BE2C (cell line): ENCODE measurements at places on chromosomes 4 and X.

- no peak for DNase-seq
Observed at GRCh38 chr4:1740021-1740545, 18.8 kb downstream of the TACC3 start.

DNA sequence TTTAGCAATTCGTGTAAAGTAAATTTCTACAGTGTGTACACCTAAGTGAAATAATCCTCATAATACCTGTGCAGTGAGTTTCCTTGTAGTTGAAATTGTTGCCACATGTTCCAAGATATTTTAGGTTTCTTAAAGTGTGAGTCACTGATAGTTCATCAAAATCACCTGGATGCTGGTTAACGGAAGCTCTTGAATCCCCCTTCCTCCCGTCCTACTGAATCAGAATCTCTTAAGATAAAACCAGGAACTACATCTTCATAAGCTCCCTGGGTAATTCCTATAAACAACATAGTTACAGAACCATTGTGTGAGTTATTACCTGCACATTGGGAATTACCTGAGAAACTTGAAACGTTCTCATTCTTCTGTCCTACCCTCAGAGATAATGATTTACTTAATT is 197.4 kb upstream of the HS3ST1 start:
- DNase-seq, result no peak

DNA sequence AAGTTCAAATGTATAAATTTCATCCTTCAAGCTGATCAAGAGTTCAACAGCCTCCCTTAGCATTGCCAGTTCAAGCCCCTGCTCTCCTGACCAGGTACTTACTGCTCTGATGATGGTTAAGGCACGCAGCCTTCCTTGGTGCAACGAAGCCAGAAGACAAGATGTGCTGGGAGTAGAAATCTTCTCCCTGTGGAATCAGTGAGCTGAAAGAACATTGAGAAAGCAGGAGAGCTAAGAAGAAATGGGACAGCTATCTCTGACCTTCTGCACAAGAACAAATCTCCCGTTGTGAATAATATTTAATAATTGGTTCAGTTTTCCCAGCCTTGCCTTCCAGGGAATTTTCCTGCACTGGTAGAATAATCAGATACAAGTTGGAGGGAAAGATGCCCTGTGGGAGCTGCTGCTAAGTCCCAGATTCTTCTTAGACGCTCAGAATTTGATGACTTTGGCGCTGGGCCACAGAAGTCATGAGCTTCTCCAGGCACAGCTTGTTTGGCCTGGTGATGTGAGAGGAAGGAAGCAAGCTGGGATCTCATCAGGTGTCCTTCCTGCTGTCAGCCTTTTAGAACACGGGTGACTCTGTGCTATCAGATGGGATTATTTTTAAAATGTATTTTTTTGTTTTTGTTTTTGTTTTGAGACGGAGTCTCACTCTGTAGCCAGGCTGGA is 77.8 kb downstream of the CD38 start:
- no peak for DNase-seq

- DNase-seq, result no peak
Observed at GRCh38 chr4:128452415-128452814, 164.8 kb upstream of the PGRMC2 start.

DNA sequence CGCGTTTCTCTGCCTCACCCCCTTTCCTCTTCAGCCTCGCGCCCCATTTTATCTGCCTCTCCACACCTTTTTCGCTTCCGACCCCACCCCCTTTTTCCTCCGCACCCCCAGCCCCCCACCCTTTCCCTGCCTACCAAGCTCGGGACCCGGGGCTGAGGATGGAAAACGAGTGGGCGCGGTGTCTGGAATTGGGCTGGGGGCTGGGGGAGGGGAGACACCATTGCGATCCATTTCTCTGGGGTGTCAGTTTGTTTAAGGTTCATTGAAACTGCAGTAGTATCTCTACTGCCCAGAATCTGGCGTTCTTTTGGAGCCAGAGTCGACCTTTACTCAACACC is 707 bp downstream of the SLC9A6 start:
- DNase-seq, result no peak

GRCh38 chr4:107094976-107095375 is 58.9 kb upstream of the DKK2 start:
- DNase-seq, result no peak

DNA sequence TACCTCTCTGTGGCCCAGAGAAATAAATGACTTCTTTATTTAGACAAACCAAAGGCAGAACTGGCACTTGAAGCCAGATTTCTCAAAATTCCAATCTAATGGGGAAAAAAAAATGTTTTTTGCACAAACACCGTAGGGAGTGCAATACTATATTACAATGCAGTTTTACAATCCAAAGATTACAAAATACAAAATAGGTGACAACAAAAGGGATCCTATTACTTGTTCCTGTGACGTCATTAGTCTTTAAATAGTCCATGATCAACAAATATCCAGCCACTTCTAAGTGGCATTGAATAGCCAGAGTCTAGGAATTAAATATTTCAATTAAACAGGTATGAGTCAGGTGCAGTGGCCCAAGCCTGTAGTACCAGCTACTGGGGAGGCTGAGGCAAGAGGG is 3.0 kb upstream of the APBB2 start:
- no peak for DNase-seq

GRCh38 chr4:473570-474457 is 25.1 kb downstream of the ZNF721 start:
- DNase-seq, result peak; percentile 95

DNA sequence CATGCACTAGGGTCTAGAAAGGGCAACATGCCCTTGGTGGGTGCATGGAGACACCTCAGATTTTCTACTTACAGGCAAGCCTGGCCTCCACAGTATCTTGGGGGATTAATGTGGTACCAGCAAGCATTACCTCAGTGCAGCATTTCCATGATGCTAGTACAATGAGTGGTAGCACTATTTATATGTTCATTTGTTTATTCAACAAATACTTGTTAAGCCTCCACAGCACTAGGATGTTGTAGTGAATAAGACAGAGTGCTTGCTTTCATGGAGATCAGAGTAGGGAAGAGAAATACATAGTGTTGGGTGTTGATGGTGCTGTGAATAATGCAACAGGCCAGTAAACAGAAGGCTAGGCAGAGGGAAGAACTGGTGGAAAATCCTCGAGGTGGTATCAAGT is 133.4 kb downstream of the KLHL8 start:
- no peak for DNase-seq

GRCh38 chr4:145886871-145887240 is 51.8 kb downstream of the ZNF827 start:
- DNase-seq, result no peak

DNA sequence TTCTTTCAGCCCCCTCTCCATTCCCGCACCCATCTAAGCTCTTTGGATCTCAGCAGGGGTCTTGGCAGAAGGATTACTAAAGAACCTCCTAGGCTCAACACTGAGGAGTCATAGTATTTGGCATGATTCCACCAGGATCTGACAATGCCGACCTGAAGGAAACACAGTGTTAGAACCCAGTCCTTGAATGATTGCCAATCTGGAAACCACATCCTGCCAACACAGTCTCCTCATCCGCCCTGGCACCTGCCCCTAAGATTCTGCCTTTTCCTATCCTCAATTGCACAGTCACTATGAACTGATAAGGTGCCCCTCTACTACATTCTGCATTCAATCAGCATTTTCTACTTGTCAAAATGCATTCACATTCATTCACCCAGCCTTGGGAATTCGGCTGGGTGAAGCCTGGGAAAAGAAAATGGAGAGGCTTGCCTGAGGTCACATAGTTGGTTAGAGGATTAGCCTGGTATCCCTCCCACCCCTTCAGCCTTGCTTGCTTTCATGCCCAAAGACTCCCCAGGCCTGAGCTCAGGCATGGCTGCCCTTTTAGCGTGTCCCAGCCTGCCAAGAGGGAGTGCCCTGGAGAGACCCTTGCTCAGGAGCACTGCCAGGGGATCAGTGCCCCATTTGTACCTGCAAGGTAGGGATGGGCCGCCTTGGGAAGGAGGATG is 2.2 kb upstream of the CLDN2 start:
- DNase-seq, result no peak

- peak; percentile 77 for DNase-seq
Observed at GRCh38 chrX:40273356-40274050, 175.7 kb upstream of the BCOR start.

- no peak for DNase-seq
Observed at GRCh38 chr4:44194365-44194764, 254.2 kb downstream of the KCTD8 start.

DNA sequence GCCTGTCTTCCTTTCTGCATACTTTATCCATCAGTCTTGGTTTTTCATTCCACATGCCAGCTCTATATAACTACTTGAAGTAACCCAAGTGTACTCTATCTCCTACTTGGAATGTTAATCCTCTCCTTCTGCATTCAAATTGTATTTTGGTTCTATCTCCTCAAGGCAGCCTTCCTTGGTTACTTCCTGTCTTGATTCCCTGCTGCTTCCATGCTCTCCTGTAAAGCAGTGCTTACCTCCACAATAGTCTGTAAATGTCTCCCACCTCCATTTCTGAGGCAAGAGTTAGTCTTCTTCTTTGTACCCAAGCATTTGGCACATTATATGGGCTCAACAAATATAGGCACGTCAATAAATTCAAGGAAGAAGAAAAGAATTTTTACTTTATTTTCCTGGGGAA is 298.4 kb downstream of the ARHGAP24 start:
- DNase-seq, result no peak

DNA sequence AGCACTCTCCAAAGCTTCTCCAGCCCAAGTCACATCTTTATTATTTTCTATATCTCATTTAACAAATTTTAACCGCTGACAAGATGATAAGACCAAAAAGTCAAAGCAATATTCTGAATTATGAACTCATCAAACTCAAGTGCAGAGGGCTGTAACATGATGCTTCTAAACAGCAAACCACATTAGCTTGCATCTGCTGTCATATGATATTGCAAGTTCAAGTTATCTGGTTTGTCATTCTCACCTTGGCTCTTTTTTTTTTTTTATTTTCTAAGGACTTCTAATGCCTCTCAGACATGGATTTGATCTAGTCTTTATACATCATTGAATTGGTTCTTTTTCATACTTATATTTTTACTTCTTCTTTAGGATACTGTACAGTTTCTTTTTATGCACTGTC is 93.4 kb downstream of the SLC10A7 start:
- DNase-seq, result no peak

DNA sequence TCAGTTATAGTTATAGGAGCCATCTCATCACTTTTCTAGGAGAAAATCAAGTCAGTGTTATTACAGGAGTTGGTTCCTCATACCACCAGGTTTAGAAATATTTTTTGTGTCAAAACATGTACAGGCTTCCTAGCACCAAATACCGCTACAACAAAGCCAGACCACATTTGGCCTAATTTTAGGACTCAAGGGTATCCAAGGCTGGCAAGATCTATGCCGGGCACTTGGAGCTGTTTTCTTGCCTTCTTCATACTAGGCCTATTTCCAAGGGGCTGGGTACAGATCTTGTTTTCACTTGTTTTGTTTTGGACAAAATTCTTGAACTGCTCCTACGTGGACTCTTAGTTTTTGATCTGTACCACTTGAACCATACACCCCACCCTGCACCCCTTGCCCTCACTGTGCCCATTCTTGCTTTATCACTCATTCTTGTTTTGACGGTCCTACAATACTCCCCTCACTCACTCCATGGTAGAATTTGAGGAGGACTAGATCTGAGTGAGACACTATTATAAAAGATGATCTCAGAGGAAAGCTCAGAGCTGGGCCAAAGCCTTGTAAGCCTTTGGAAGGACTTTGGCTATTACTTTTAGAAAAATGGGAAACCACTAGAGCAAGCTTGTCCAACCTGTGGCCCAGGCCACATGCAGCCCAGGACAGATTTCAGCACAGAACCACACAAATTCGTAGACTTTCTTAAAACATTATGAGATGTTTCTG is 17.7 kb upstream of the TMEM144 start:
- no peak for DNase-seq

GRCh38 chrX:69951753-69952152 is 98.0 kb downstream of the AWAT2 start:
- DNase-seq, result no peak
